AG09319 (cell line): ENCODE measurements at places on chromosomes 11 and 22.

- DNase-seq: no peak
Observed at GRCh38 chr11:14852571-14853177, 39.4 kb downstream of the CYP2R1 start.

- DNase-seq: no peak
Observed at GRCh38 chr22:44493206-44493605, 4.8 kb downstream of the RTL6 start.

DNA sequence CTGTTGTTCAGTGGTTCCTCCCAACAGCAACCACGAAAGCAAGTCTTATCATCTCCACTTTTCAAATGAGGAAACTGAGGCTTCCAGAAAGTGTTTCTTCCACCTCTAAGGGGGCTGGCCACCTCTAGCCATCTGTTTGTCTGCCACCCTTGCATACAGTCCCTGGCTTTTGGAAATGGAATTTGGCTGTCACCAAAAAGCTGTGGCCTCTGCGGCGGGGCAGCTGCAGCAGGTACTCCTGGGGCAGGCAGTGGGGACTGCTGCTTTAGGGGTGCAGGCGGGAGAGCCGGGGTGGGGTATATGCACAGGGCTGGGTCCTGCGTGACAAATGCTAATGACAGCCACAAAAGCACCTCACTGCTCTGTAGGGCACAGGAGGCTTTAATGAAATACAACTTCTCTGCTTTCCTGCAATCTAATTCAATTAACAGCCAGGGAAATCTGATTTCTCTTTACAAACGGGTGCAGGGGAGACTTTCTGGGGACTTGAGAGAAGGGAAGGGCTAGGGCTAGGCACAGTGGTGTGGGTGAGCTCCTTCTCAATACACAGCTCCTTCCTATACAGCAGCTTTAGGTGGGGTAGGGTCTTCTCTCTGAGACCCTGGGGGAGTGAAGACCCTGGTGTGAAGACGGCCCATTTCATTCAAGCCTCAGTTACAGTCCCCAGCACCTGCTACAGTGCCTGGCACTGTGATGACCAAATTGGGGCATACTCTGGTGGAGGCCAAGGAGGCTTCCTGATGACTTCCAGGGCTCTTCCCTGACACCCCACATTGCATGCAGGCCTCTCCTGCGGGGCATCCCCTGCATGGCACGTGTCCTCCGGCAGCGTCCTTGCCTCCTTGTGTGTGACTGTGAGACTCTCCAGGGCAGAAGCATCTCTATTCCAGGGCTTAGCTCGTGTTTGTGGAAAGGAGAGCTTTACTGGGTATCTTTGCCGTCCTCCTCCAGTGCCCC, 161.6 kb downstream of the CEP164 start:
- no peak for DNase-seq

GRCh38 chr11:1113405-1114201, 38.9 kb downstream of the MUC2 start:
- DNase-seq: no peak

DNA sequence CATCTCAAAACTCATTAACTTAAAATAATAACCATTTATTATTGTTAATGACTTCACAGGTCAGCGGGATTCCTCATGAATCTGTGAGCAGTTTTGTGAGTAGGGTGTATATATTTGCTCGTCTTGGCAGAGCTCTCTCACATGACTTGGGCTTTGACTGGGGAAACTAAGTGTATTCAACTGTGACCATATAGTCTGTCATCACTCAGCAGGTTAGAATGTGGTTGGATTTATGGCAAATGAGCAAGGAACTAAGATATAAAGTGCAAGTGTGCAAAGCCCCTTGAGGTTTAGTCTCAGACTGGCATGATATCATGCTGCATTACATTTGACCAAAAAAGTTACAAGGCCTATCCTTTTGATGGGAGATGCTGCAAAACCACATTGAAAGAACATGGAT, 254.8 kb downstream of the CNTN5 start:
- DNase-seq: no peak

DNA sequence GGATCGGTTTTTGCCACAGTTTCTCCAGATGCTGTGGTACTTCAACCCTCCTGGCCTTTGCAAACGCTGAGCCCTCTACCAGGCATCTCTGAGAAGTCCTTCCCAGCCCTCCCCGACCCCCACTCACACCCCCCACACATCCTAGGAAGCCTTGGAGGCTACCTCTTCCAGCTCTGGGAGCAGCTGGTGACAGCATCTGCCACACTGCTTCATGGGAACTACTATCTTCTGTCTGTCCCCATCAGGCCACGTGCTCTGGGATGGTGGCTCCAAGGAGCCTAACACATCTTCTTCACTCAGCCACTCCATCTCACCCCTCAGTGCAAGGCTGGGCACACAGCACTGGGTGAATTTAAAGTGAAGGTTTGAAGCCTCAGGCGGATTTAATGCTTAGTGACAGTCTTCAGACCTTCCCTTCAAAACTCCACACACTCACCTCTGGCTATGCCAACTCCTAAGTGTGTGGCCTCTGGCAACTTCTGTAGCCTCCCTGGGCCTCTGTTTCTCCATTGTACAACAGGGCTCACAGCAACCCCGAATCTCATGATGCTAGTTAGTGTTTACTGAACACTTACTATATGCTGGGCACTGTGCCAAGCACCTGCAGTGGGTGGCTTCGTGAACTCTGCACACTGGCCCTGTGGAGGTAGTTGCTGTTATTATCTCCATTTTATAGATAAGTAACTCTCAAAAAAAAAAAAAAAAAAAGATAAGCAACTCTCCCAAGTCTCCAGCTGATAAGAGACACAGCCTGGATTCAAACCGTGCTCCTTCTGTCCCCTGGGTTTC, 7.3 kb upstream of the TP53I11 start:
- no peak for DNase-seq

- no peak for DNase-seq
Observed at GRCh38 chr11:104713401-104713800, 184.9 kb downstream of the CASP12 start.

- DNase-seq: no peak
Observed at GRCh38 chr11:2180789-2181370, 9.3 kb upstream of the TH start.

DNA sequence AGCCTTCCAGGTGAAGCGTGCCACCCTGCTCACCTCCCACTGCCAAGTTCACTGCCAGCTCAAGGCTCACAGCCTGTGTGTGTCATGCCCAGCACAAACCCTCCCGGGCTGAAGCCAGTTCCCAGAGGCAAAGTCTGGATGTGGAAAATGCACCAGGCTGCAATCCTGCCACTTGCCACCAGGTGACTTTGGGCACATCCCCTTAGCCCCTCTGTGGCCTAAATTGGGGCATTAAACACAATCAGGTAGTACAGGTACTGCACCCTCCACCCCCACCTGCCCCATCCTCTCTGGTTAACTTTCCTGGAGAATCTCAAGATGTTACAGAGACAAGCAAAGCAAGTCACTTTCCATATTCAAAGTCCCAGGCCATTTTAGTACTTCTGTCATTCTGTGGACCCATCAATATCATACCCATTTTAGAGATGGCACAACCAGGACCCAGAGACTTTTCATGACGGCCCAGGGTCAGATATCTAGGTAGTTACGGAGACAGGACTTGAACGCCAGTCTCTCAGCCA, 1.8 kb upstream of the RASD2 start:
- no peak for DNase-seq

DNA sequence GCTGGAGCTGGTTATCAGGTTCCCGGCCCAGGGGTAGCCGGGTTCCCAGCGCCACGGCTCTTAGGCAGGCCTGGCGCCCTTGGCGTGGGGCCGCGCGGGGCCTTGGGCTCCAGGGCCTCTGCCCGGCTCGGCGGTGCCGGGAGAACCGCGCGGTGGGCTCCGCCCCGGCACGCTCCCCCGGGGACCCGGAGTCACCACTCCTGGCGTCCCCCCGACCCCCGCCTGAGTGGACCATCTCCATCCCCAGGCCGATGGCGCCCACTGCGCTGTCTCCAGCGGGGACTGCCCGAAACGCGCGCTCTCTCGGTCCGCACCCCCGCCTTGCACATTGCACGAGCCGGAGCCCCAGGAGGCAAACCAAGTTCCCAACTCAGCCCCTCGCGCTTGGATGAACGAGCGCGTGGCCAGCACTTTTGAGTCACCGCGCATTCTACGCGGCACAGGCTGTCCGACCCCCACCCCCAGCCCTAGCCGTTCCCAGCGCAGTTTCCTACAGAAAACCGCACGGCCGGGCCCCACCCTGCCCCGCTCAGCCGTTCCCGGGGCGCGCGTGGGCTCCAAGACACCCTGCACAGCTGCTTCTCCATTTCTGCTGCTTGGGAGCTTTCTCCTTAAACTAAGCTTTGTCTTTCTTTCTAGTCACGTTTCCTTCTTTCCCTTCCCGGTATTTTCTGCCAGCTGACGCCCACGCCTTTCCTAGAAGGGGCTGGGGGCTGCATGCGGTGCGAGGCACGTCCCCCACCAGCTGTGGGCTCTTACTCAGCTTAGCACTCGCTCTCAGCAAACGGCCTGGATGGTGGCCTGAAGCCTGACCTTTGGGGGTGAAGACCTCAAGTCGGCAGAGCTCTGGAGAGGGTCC, 650 bp upstream of the CHID1 start:
- DNase-seq: no peak

DNA sequence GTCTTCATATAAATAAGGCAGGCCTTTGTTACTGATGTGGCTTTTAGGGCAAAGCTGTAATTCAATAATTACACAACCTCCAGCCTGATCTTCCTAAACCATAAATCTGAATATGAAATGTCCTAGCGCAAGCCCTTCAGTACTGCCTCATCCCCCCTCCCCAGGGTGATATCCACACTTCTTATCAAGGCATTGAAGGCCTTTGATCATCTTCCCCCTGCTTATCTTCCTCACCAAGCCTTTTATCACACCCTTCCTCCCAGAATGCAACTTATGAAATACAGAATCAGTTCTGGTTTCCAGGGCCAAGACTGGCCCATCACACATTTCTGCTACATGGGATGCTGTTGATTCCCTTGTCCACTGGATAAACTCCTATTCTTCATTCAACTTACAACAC, 12.1 kb downstream of the SPON1 start:
- DNase-seq: no peak

DNA sequence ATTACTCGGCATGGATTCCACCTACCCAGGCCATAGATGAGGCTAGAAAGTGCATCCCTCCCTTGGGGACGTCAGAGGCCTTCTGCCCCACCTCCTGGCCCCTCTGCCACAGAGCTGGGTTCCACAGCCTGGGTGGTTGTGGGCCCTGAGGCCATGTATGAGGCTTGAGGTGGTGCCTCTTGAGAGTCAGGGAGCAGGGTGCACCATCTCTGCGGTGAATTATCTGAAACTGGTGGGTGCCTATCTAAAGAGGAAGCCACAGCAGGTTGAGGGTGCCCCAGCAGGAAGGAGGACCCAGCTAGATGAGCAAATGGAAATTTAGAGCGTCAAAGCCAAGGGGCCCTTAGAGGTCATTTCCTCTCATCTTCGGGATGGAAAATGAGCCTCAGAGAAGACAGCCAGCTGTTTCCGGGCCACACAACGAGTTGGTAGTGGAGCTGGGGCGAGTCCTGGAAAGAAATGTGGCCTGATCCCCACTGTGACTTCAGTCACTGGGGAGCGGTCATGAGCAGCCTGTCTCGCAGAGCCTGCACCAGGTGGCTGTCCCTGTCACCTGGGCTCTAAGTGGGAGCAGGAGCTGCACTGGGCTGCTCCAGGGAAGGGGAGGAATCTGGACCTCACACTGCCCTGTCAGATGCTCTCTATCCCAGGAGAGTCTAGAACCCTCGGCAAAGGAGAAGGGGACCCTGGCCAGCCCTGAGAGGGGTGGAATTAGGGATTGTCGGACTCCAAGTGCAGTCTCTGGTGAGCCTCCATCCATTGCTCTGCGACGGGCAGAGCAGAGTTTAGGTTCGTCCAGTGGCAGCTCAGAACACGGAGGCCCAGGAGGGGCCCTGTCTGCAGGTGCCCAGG, 7.3 kb downstream of the ADORA2A start:
- DNase-seq: no peak

DNA sequence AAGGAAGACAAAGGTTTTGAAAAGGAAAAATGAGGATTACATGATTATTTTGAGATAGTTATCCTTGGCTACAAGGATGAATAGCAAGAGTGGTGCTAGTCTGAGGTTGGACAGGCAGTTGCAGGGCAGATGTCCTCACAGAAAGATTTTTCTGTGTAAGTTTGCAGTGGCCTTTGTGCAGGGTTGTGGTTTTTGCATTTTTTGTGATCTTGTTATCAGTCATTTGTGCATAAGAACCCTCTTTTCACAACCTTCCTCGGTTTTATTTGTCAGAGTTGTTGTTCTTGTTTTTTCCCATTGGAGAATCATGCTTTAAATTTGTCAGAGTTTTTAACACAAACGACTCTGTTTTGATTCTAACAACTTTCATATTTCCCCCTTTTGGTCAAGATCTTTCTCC, 1.4 kb downstream of the CCDC134 start:
- no peak for DNase-seq

GRCh38 chr11:134331354-134332188, at the start of gene GLB1L2:
Gene GLB1L2, plus strand, starts transcription at chr11:134331988. Its CDS starts 74 bp downstream, at chr11:134332062.
- DNase-seq: no peak

GRCh38 chr11:7531011-7531410, 17.2 kb downstream of the PPFIBP2 start:
- no peak for DNase-seq

DNA sequence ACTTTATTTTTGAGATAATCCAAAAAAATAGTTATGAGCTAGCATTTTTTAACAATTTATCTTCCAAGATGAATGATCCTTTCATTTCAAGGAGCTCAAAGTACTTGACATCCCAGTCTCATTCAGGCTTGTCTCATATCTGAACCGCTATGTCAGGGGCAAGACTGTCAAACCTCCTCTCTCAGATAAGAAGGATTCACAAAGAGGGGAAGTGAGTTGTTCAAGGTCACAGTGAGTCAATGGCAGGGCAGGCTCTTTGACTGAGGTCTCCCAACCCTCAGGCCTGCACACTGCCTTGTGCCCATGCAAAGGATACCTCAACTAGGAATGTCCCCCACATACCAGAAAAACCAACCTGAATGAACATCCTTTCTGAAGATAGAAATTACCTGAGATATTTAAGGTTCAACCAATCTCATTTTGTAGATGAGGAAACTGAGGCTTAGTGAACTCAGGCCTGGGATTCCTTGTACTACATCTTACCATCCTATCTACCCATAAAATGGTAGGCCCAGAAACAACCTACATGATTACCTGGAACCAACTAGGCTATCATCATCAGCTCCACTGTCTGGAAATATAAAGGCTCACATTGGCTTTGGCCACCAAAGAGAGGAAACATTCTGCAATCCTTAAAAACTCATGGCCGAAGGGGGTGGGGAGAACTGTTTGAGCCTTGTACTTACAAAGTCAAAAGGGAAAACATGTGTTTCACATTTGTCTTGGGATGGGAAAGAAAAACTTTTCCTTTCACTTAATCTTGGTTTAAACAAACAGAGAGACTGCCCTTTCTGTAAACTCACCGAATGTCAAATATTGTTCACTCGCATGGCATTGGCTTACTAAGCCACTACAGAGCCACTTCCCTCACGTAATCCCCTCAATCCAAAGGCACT, 51.1 kb downstream of the LIF start:
- DNase-seq: no peak

GRCh38 chr22:18968011-18968749, 32.1 kb upstream of the PRODH start:
- DNase-seq: no peak
